Neural cell (in vitro differentiated cells): ENCODE measurements at places on chromosomes 13 and 19. TPM values are rescaled to one million over a fixed set of nuclear protein-coding genes. Genes with fewer than 3 reads are reported as not detected.

CTU1 gene
- 12.6 and 16.4 TPM in 2 replicates for polyA plus RNA-seq

ONECUT3 gene
- polyA plus RNA-seq = 0.45 and 1.6 TPM in 2 replicates

SHD gene
- 188 and 191 TPM in 2 replicates for polyA plus RNA-seq

ZNF709 gene
- polyA plus RNA-seq = 16.1 and 17.4 TPM in 2 replicates

INTS6 gene
- 22.6 and 31.1 TPM in 2 replicates for polyA plus RNA-seq

CACNA1A gene
- 6.9 and 13.7 TPM in 2 replicates for polyA plus RNA-seq

CEACAM8 gene
- polyA plus RNA-seq = not detected in 2 replicates

SIGLEC5 gene
- polyA plus RNA-seq = not detected in 2 replicates

DACH1 gene
- polyA plus RNA-seq = 14.4 and 20.0 TPM in 2 replicates

RFPL4AL1 gene
- not detected in 2 replicates for polyA plus RNA-seq

PDE4C gene
- 1.6 and 2.6 TPM in 2 replicates for polyA plus RNA-seq

KIRREL2 gene
- polyA plus RNA-seq = 0.79 and 2.1 TPM in 2 replicates

CPB2 gene
- not detected in 2 replicates for polyA plus RNA-seq

MEIOSIN gene
- polyA plus RNA-seq = not detected in 2 replicates

PLEKHA4 gene
- polyA plus RNA-seq = not detected in 2 replicates

PSPN gene
- 1.5 and 2.4 TPM in 2 replicates for polyA plus RNA-seq

LRG1 gene
- polyA plus RNA-seq = not detected in 2 replicates

RASA3 gene
- polyA plus RNA-seq = 8.5 and 10.8 TPM in 2 replicates

SCN1B gene
- 1.5 and 3.1 TPM in 2 replicates for polyA plus RNA-seq

CYP2A6 gene
- not detected in 2 replicates for polyA plus RNA-seq

EFNA2 gene
- polyA plus RNA-seq = 9.8 and 10.3 TPM in 2 replicates

RASIP1 gene
- polyA plus RNA-seq = 0.26 TPM in 1 of 2 replicates, not detected in the other

KLHL1 gene
- polyA plus RNA-seq = 15.0 and 15.5 TPM in 2 replicates

KLK2 gene
- polyA plus RNA-seq = not detected in 2 replicates

IFNL1 gene
- not detected in 2 replicates for polyA plus RNA-seq

PSMD8 gene
- polyA plus RNA-seq = 334 and 380 TPM in 2 replicates

RSPH6A gene
- polyA plus RNA-seq = not detected in 2 replicates

TIMM13 gene
- 61.0 and 73.0 TPM in 2 replicates for polyA plus RNA-seq

PLEKHG2 gene
- polyA plus RNA-seq = 14.3 and 23.2 TPM in 2 replicates
